SIG-M5 (cell line): ENCODE measurements at places on chromosomes 5 and 9.
A peak's percentile ranks its signal among the peaks of the same experiment; 100 is the strongest.

DNA sequence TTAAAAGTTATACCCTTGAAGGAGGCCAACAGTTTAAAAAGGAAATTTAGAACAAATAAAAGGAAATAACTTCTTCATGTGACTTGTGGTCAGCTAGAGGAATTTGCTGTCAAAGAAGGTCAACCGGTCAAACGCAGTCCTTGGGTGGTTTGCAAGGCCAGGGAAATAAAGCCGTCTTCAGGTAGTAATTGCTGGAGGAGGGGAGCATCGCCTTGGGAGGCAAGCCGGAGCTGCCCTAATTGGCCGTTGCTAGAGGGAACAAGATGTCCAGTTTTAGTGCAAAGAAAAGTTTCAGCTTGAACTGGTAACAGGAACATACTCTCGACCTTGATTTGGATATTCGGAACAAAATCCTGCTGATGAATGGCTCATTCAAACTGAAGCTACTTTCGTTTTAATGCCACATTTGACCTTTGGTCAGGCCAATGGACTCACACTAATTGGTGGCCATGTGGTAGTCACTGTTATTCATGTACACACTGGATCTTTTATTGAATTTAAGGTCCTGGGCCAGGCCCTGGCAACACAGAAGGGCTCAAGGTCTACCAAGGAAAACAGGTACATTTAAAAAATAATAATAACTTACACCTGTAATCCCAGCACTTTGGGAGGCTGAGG is 47.0 kb upstream of the MYO10 start:
- DNase-seq = no peak

GRCh38 chr9:2000314-2000713 is 14.8 kb upstream of the SMARCA2 start:
- DNase-seq = no peak

- DNase-seq = peak; percentile 97
These were observed 433.8 kb upstream of the CDH9 start for GRCh38 chr5:27472000-27472763.

GRCh38 chr9:3756071-3756470 is 230.3 kb upstream of the RFX3 start:
- no peak for DNase-seq

GRCh38 chr9:132651259-132651658 is 18.5 kb downstream of the DDX31 start:
- no peak for DNase-seq

DNA sequence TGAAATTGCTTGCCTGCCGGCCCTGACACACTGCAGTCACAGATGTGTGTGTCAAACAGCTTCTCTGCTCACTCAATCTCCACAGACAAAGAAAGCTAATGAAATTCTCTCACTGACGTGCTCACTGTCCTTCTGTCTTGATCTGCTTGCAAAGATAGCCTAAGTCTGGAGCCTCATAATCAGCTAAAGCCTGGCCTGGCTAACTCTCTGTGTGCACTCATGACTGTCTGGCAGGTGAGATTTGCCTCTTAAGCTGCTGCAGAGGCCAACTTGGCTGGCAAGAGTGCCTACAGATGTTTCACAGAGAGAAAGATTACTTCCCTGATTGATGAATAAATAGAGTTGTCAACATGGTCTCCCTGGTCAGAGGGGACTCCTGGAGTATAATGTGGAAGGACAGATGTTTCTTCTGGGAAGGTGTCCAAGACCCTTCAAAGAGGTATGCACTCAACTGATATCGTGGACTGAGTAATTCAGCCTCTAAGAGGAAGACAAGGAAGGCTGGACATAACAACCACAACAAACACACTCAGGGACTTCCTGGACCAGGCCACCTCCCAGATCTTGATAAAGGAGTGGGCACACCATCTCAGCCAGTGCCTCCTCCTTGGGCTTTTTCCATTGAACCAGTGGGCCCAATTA is 362.0 kb downstream of the SPOCK1 start:
- DNase-seq = no peak

DNA sequence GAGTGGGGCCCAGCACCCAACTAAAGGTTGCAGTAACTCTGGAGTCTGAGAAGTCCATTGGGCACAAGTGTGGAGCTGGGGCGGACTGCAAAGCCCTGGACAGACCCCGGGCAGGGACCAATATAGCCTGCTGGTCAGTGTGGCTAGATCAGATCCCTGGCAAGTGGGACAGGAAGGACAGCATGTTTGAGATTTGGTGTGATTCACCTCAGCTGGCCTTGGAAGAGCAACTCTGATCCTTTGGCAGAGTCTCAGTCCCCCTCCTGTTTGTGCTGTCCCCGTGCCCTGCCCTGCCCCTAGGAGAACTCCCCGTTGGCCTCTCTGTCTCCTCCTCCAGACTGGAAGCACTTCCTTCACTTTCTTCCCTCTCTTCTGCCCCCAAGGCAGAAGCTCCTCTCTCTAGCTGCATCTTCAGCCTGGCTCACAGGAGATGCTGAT is 255.3 kb downstream of the FSTL4 start:
- no peak for DNase-seq

DNA sequence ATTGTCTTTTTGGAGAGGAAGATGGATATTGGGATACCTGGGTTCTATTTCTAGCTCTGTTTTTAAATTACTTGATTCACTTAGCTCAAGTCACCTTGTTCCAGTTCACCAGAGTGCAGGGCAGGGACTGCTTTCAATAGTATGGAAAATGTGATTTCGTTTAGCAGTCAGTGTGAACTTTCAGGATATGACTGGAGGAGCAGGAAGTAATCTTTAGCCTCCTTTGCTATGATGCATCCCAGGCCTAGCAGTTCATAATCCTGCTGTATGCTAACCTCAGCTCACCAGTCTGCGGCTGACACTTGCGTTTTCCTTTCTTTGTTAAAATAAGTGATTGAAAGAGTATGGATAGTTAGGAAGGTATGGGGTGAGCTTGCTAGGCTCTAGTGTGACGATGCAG is 169.7 kb downstream of the ARHGAP26 start:
- no peak for DNase-seq

DNA sequence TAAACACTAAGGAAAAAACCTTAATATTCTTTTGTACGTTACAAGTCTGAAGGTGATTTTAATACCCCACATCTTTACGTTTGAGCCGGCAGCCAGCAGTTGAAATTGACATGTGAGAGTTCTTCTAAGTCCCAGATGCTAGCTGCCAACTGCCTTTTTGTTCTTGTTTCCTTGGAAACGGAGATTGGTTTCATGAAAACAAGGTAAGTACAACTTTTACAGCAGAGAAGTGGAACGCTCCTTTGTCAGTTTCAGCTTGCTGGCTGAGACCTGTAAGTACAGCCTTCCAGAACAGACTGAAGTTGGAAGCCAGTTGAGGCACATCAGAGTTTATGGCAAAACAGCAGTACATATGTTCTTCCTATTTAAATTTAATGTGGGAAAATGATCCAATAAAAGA is 1018.4 kb upstream of the ARRDC3 start:
- no peak for DNase-seq

- no peak for DNase-seq
These were observed 10.9 kb downstream of the CCDC127 start for GRCh38 chr5:206927-207536.
